ENCODE measurements at places on chromosomes 7 and 10.

DNA sequence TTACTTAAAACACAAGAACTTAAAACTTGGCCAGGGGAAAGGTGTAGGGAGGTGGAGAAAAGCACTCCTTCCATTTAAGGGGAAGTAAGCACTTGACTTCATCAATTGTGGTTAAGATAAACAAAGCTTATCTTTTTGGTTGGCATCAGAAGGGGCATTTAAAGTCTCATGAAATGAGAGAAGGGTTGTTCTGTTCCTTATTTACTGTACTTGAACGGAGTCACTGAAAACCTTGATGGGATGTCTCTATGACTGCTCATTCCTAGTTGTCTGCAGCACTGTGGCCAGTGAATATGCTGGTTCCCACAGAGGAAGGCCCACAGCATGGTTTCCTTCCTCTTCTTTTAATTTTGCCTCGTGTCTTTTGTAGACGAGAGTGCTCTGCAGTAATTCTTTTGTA, 229.3 kb downstream of the AUTS2 start:
- DNase-seq, result no peak

- no peak for DNase-seq
Observed at GRCh38 chr10:12308057-12308456, 41.3 kb upstream of the CAMK1D start.

- no peak for DNase-seq
Observed at GRCh38 chr10:24850727-24851296, 101.6 kb downstream of the PRTFDC1 start.

DNA sequence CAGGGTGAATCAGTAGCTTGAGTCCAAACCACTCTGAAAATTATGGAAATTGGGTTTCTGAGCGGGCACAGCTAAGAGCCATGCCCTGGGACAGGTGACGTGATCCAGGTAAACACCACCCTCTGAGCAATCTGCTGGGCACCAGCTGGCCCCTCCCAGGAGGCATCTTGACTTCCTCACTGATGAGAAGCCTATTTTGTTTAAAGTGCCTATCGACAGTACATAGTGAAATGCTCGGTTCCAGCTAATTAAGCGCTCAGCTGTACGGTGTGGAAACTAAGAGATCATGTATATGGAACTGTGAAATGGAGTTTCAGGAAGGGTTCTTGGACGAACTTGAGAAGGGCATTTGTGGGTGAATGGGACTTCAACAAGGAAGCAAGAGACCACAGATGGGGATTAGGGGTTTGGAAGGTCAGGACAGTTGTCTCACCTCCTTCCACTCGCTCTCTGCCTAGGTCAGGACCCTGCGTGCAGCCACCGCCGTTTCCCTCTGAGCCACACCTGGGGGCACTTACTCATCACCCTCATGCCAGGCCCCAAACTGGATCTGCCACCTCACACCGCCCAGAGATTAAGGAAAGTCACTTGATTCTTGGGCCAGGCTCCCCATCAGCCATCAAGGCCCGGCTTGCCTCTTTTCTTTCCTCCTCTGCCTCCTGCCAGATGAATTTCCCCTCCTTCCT, 3.2 kb downstream of the ITPRIP start:
- no peak for DNase-seq

DNA sequence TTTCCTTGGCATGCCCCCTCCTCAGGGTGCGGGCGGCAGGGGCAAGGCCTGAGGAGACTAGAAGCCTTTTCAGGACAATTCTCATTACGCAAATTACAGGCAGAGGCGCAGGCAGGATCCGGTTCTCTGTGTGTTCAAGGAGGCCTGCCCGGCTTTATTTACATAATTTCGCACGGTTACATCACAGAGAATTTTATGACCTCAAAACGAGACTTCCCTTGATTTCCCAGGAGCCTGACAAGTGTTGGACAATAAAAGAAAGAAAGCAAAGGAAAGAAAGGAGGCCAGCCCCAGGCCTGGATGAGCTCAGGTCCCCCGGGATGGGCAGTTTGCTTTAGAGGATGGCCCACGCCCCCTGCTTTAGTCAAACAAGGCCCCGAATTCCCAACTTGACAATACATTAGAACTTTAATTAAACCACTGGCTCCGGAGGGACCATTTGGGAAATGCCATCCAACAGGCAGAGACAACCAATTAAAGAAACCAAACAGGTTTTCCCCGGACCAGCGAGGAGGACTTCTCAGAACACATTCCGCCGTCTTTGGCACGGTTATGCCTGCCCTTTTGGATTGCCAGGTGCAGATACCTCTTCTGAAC, 2.9 kb downstream of the MNX1 start:
- DNase-seq, result no peak

GRCh38 chr7:126370038-126370668, 882.6 kb downstream of the GRM8 start:
- DNase-seq, result no peak

GRCh38 chr7:154832557-154833138, 170.3 kb downstream of the PAXIP1 start:
- no peak for DNase-seq

- DNase-seq, result no peak
Observed at GRCh38 chr7:45394117-45394708, 180.0 kb upstream of the ADCY1 start.

GRCh38 chr7:129690701-129691100, 79.2 kb downstream of the NRF1 start:
- no peak for DNase-seq

DNA sequence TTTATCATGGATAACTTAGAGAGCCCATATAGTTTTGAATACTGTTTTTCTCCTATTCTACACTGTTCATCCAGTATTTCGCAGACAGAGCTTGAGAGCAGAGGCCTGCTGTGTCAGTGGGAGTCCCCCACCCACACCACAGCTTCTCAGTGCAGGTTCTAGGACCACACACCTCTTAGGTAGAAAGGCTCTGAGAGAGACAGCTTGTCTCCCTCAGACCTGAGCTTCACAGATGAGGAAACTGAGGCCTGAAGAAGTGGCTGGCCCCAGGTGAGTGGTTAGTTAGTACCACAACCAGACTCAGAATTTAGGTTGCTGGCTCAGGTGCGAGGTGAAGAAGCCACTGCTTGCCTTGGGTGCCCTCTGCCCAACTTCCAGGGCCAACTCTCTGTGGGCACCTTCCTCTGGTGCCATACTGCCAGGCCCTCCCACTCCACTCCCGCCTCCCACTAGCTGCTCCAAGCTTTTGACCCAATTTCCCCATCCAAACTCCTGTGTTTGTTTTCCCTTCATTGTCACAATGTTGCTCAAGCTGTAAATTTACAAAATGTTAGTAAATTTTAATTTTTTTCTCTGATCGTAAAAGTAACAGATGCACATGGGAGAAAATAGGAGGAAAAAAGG, 7.6 kb upstream of the HILPDA start:
- DNase-seq, result no peak

DNA sequence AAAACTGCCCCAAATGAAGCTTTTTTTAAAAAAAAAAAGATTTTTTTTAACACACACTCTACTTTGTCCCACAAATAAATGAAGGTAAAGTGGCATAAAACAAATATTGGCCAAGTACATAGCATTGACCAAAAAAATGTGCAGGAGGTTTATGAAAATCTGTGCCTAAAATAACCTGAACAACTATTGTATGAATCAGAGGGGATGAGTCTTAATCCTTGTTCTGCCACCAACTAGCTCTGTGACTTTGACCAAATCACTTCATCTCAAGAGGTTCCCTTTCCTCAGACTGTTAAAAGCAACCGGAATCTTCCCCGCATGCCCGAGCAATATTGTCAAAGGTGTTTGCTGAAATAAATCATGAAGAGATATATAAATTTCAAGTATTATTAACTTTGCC, 150.4 kb upstream of the NEBL start:
- DNase-seq, result no peak

DNA sequence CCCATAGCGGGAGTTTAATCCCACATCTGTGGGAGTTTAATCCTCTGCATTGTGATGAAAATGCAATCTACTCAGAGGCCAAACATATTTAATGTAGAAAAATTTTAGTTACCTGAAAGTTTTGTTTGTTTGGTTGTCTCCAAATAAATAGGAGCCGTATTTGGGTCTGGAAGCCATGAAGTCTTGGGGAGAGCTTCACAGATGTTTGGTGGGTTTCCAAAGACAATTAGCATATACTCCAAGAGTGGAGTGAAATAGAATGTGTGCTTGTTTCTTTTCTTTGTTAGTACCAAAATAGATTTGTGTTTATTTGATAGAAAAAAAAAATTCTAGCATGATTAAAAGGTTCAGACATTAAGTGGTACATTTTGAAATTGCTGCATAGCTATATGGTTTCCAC, 50.9 kb downstream of the ANK3 start:
- DNase-seq, result no peak

- DNase-seq, result no peak
Observed at GRCh38 chr7:111138586-111138985, 47.7 kb downstream of the LRRN3 start.

DNA sequence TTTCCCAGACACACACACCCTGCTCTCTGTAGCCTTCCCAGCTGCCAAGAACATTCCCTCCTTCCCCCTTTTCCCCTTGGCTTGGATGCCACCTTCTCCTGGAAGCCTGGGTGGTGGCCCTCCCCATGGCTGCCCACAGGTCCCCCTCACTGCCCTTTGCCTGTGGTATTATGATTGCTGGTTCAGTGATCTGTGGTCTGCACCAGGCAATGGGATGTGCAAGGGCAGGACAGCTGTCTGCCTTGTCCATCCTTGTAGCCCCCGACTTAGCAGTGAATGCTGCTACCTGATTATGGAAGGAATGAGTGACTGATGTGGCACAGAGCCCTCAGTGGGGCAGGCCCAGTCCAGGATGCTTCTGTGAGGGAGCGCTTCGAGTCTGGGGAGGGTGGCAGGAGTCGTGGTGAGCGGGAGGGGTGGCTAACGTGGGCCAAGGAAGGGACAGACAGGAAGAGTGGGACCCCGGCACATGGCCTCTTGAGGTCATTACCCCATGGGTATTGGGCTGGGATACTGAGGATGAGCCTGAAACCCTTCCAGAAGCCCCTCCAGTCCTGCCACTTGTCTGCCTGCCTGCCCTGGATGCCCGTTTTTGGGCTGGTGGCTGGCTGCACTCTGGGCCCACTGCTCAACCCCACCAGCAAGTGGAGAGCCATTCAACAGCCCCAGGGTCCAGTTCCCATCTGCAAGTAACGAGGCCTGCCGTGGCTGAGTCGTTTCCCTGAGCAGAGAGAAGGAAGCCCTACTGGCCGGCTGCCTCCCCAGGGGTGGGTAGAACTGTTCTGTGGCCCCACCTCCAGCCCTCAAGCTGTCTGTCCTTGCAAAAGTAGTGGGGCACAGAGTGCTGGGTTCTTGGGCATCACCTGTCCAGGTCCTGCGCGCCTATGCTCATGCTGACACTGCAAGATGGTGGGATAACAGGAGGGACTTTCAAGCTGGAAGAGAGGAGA, 8.8 kb downstream of the CHST3 start:
- no peak for DNase-seq

- DNase-seq, result no peak
Observed at GRCh38 chr7:139886899-139887298, 57.8 kb downstream of the TBXAS1 start.

DNA sequence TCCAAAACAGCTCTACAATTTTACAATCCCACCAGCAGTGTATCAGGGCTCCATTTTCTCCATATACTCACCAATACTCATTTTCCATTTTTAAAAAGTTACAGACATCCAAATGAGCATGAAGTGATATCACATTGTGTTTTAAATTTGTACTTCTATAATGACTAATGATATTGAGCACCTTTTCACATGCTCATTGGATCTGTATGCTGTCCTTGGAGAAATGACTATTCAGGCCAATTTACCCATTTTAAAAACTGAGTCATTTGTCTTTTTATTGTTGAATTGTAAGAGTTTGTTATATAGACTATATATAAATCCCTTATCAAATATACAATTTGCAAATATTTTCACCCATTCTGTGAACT, 162.0 kb downstream of the MAGI2 start:
- DNase-seq, result no peak

GRCh38 chr7:102875700-102876295, 37.0 kb upstream of the LRRC17 start:
- no peak for DNase-seq

All from dorsolateral prefrontal cortex (tissue), 122 donors.